DMS79 (cell line): ENCODE measurements at places on chromosomes 5 and 9.

GRCh38 chr5:175467983-175468690 is 10.2 kb upstream of the SFXN1 start:
- DNase-seq: no peak

GRCh38 chr9:133851693-133852092 is 113.5 kb upstream of the SARDH start:
- no peak for DNase-seq

DNA sequence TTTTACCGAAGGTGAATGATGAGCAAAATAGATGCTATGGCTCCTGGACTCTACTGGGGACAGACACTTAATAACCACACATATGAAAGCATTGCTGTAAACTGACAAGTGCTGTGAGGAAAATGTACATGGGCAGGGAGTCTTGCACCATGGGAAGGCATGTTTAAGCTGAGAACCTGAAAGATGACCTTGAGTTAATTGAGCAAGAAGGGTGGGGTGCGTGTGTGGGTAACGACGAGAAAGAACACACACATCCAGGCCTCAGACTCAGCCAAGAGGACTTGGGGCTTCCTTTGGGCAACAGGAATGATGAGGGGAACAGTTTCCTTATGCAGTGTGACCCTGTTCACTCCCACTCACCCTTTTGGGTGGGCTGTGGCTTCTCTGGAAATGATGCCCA is 73.1 kb downstream of the HSPA4 start:
- no peak for DNase-seq

DNA sequence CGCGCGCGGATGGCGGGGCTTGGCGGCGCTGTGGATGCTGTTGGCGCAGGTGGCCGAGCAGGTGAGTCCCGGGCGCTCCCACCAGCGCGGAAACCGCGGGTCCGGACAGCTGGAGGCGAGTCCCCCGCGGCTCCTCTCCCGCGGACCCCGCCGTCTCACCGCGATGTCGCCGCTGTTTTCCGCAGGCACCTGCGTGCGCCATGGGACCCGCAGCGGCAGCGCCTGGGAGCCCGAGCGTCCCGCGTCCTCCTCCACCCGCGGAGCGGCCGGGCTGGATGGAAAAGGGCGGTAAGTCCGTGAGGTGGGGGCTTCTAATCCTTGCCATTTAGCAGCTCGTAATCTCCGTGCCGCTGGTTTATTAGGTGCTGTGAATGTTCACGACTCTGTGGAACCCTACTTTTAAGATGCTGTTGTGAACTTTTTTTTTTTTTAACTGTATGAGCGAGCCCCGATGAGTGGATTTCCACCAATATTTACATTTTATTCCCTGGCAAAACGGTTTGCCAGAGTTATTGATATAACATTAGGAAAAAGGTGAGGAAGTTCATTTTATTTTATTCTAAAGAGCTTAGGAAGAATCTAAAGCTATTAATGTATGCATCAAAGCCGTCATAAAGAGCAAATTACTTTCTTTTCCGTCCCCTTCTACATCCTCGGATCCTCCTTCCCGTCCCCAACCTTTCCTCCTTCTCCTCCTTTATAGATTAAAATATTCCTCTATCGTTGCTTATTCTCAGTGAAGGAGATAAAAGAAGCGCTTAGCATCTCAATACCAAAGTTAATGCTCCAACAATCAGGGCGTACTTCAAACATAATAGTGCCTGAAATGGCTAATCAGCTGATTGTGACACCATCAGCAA is 579 bp downstream of the ADAMTS16 start:
- DNase-seq: no peak

GRCh38 chr5:156802501-156802900 is 47.6 kb upstream of the PPP1R2B start:
- DNase-seq: no peak

DNA sequence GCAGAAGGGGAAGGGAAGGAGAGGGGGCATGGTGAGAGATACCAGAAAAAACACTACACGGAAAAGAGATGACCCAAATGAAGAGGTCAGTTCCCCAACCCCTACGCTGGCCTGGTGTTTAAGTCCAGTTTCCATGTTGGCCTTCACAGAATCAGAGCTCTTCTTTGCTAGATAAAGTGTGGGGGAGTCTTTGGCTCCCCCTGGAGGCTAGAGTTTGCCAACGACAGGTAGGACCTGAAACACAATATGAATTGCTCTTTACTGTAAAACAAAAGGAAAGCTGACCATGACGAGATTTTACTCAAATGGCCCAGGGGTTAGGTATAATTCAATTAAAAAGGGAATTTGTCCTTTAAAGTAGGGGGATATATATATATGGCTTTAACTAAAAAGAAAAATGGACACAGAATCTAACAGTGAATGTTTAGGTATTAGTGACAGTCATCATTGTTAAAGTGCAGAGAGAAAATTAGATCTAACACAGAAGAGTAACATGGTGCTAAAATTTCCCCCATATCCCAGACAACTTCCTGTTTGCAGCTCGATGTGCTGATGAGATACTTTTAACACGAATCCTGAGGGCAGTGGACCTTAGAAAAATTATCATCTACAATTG is 92.0 kb downstream of the SV2C start:
- DNase-seq: peak; percentile 6

- no peak for DNase-seq
Measured at GRCh38 chr5:145826895-145827674, 8.1 kb downstream of the PRELID2 start.

DNA sequence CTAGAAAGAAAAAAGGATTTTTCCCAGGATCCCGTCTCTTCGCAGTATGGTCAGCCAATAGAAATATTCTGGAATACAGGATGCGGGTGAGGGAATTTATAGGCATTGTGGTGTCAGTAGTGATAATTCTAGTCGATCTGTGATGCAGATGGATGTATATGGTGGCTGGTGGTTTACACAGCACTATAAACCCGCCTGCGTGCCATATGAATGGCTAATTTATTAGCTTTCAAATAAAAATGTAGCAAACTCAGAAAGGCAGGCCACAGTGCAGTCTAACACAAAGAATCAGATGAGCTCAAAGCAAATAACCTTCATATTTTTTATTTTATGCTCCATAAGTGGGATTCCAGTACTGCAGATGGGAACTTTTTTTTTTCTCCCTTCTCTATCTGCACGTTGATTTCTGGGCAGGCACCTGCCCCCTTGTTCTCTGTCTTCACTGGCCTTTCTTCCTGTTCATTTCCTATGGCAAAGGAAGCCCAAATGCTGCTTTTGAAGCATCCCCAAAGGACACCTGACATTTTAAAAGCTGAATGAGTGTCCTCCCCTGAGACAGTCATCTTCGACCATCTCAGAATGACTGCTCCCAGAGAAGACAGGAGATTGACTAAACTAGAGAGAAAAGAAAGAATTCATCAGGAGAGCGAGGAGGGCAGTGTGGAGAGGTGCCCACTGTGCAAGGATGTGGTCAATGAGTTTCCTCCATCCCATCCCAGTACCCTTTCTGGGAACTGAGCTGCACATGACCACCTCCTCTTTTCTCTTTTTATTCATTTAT is 52.1 kb downstream of the SEMA6A start:
- DNase-seq: no peak

DNA sequence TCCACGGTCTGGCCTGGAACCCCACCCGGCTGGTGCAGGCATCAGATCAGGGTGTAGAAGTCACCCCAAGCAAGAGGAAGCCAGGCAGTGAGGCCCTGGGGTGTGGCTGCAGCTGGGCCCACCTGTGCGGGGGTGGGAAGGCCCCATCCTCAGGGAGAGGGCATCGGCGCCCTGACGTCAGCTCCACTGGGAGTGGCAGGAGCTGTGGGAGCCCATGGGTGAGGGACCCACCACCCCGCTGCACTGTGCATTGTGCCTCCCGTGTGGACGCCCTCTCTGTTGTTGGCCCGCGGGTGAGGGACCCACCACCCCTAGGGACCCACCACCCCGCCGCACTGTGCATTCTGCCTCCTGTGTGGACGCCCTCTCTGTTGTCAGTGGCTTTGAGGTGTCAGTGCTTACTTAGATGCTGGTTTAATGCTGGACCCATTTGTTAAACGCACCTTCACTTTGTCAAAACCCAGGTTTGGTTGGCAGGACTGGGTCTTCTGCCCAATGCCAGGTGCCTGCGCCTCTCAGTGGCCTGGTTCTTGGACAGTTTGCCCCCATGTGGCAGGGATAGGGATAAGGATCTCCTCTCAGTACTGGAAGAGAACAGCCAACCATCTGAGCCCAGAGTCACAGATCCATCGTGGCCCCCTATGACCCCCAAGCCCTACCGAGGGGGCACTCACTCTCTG is 6.9 kb upstream of the EXOC3 start:
- DNase-seq: no peak
